ENCODE measurements at places on chromosomes 1 and 21.

- peak; percentile 67 for DNase-seq
Measured at GRCh38 chr1:233113009-233113879, 162.8 kb downstream of the NTPCR start.

GRCh38 chr1:184387476-184388318, 868 bp downstream of the C1orf21 start:
- peak; percentile 50 for DNase-seq

- DNase-seq, result no peak
Measured at GRCh38 chr1:100320311-100321099, 31.8 kb upstream of the CDC14A start.

DNA sequence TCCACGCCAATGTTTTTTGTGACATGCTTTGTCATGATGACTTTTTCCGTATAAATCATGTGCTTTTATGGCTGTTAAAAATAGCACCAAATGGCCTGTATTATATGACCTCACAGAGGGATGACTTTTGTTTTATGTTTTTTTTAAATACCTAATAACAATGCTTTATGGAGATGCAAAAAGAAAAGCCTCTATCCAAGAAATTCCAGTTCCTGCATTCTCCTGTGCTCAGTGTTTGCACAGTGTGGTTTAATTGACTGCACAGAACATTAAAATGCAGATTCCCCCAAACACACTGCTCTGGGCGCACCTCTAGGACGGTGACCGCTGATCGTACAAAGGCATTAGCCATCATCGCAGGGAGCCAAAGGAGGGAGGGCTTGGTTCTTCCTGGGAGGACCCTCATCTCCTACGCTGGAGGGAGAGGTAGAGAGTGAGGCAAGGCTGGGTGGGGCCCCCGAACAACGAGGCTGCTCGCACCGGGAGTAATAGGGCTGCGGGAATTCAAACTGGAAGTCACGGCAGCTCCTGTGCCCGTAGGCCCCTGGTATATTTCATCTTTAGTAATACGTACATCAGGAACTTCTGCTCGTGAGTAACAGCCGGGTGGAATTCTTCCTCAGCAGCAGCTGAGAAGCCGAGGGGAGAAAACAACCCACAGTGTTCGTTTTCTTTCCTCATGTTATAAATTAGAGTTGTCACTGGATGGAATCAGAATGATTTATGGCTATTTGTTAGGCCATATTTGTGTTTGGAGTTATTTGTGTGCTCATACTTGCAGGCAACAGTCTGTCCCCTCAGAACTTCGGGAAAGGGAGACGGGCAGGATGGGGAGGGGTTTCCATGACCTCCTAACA, 465.6 kb downstream of the CAMTA1 start:
- no peak for DNase-seq

DNA sequence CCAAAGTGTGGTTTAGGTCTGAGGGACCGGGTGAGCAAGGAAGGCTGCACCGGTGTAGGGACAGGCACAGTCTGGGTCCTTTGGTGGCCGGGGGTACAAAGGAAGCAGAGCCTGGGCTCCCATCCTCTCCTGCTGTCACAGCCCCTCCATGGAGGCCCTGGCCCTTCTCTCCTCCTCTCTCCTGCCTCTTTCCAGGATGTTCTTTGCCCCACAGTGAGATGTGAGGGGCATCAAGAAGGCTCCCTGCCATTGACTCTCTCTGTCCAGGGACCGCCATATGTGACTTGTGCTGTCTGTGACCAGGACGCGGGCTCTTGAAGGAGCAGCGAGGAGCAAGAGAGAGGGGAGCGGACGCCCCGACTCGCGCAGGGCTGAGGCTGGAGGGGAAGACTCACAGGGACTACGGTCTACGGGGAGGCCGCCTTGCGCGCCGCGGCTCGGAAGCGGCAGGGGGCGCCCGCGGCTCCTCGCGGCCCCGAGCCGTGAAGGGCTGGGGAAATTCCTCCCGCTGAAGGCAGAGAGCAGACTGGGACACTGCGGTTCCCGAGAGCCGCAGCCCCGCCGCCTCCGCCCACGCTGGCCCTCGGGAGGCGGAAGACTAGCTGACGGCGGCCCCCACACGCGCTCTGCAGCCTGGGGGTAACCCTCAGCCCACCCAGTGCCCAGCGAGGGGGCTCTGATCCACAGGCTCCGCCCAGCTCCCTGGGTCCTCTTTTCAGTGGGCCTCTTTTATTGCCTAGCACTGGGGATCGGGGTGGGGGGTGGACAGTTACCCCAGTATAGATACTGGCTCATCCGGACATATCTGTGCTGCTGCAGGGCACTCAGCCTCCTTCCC, 40.8 kb downstream of the MAB21L3 start:
- DNase-seq, result peak; percentile 87

GRCh38 chr1:180540697-180541594, 17.8 kb upstream of the OVAAL start:
- no peak for DNase-seq

- DNase-seq, result peak; percentile 58
Measured at GRCh38 chr1:30731806-30732276, 8.5 kb upstream of the MATN1 start.

All from activated CD4-positive, alpha-beta T cell treated with anti-CD3 and anti-CD28 coated beads for 36 hours (primary cell).